Occipital lobe (tissue), 3 donors: ENCODE measurements at places on chromosomes 3 and 15. TPM values are rescaled to one million over a fixed set of nuclear protein-coding genes. Genes with fewer than 3 reads are reported as not detected.

DNA sequence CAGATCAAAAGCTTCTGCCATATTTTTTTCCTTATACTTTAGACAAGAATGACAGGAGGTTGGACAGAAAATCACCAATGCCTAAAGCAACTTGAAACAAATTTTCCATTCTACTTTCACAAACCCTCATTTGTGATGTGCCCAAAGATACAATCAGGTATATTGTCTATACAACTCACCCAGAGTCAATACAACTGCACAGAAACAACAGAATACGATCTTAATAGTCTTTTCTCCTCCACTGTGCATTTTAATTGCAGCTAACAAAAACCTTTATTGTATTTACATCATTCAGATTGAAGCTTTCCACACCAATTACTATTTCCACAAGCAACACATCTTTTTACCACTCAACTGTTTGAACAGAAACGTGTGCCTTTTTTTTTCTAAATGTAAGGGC, 80.4 kb downstream of the PLOD2 start:
- no peak for DNase-seq

The GOLGA8H gene
- total RNA-seq, result 0.31 TPM

The A4GNT gene
- not detected for total RNA-seq

DNA sequence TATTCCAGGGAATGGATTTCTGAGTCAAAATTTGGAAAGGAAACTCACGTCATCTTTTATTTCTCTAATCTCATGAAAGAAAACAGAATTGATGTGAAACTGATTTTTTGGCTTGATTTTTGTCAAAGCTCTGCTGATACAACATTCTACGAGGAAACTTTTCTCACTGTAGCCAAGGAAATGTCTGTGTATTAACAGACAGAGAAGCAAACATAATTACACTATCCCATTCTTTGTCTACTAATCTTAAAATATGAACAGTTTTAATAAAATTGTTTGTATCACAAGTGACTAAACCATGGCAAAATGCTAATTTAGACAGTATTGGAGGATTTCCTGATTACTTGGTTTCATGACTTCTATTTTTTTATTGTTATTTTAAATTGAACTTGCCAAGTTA, 1437.0 kb downstream of the OTOL1 start:
- no peak for DNase-seq

DNA sequence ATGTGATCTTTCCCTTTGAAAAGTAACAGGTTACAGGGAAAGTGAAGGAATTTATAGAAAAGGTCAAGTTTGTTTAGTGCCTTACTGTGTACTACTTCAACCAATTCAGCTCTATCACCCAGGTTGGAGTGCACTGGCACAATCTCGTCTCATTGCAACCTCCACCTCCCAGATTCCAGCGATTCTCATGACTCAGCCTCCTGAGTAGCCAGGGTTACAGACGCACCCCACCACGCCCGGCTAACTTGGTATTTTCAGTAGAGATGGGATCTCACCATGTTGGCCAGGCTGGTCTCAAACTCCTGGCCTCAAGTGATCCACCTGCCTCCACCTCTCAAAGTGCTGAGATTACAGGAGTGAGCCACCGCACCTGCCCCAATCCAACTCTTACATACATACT, 279.7 kb downstream of the ZBTB20 start:
- DNase-seq, result no peak

DNA sequence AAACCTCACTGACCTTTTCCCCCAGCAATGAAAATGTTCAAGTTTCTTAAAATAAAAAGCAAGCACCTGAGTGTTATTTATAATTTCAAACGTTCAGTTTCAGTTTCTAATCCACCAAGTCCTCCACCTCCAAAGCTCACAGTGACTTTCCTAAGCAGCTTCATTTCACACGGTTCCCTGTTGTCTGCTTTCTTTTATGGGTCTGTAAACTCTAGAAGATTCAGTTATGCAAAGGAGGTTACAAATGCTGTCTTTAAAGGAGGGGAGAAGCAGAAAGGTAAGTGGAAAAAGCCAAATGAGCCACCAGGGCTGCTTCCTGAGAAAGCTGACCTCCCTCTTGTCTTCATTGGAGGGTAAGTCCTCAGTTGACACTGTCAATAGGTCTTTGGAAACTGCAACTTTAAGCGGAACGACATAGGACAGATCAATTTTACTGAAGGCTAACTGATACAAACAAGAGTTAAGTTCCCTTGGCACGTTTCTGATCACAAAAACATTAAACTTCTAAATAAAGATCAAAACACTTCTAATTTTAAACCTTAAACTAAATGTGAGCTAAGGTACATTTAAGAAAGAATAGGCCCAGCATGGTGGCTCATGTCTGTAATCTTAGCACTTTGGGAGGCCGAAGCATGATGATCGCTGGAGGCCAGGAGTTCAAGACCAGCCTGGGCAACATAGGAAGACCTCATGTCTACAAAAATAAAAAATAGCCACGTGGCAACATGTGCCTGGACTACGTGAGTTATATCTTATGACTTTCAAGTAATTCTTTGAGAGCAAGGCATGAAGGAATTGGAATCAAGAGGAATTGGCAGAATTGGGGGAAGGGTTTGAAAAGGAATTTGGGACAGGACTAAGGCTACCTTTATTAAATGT, 151.9 kb upstream of the UBE2E1 start:
- no peak for DNase-seq

GRCh38 chr3:140347151-140347550, 330.7 kb upstream of the TRIM42 start:
- no peak for DNase-seq

DNA sequence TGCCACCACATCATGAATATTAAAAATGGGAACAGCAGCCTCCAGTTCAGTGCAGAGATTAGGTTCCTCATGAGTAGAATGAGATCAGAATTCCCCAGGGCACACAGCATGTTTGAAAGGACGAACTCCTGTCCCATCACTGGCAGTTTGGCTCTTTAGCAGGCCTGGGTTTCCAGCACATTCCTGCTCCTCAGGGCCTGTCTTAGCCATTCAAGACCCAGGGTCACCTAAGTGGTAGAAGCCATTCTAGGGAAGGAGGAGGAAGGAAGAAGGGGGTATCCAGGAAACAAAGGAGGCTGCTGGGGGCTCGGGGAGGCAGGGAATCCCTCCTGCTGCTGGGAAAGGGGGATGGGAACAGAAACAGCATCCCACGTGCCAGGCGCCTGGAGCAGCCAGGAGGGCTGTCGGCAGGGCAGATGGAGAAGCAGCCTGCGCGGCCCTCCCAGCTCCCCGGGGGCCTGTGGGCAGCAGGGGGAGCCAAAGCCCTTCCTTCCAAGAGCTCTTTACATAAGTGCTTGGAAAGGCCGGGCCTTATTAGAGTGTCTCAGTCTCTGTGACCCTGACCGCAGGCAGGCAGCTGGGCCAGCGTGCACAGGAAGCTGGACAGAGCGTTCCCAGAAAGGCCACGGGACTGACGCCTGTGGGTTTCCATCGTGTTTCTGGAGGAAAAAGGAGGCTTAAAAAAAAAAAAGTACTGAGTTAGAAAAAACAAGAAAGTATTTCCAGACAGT, 24.7 kb downstream of the LOXL1 start:
- DNase-seq, result peak; percentile 42

DNA sequence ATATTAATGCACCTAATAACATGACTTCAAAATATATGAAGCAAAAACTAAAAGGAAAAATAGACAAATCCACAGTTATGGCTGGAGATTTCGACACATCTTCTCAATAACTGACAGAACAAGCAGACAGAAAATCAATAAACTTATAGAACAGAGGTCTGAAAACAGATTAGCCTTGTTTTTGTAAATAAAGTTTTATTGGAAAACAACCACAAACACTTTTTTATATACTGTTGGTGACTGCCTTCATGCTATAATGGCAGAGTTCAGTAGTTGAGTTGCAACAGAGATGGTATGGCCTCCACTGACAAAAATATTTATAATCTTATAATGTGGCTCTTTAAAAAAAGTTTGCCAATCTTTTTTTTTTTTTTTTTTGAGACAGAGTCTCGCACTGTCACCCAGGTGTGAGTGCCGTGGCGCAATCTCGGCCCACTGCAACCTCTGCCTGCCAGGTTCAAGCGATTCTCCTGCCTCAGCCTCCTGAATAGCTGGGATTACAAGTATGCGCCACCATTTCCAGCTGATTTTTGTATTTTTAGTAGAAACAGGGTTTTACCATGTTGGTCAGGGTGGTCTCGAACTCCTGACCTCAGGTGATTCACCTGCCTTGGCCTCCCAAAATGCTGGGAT, 52.2 kb upstream of the GATA2 start:
- DNase-seq, result no peak

GRCh38 chr3:81871358-81872155, 110.1 kb upstream of the GBE1 start:
- no peak for DNase-seq

DNA sequence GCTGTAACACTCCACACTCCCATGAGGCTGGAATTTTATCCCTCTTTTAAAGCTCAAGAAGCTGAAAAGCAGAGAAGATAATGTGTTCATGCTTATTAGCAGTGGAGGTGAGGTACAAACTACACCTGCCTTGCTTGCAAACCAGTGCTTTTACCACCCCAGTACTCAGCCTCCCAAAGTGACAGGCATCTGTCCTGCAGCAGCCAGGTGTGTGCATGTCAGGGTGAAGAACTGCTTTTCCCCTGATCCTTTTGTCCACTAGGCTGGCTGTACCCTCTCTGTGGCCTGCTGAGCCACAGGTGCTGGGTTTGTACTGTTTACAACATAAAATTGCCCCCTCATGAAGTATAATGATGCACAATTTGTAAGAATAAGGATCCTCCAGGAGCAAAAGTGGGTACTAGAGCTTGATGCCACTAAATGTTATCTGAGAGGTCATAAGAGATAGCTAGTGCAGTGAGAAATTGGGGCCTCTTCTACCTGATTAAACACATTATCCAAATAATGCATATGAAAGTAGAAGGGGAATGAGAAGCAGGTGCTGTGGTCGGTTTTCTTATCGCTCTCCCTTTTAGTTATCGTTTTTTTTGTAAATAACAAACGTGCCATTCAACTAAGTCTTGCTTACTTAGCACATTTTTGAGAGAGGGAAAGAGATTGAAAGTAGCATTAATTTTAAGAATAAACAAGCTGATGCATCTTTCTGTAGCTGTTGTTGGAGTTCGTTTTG, 39.2 kb upstream of the GADL1 start:
- DNase-seq, result no peak

GRCh38 chr3:3141939-3142338, 15.2 kb downstream of the TRNT1 start:
- DNase-seq, result no peak

GRCh38 chr3:134473868-134474546, 11.8 kb downstream of the ANAPC13 start:
- DNase-seq, result peak; percentile 27

DNA sequence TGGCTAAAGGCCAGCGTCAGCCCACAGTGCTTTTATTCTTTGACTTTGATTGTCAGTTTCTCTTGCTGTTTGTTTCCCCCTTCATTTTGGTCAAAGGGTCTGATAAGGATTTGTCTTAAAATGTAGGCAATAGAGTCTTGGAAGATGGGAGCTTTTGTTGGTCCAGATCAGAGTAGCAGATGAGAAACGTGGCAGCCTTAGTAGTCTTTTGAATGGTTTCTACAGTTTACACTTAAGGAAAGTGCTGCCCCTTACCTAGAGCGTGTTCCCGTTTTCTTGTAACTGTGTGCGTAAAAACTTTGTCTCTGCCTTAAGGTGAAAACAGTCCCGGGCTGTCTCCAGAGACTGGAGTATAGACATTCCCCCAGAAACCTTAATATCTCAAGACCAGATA, 630 bp downstream of the LXN start:
- no peak for DNase-seq
